ENCODE measurements at places on chromosomes 12 and 14.

GRCh38 chr14:24910408-24910986 is 139.4 kb downstream of the STXBP6 start:
- DNase-seq: no peak

DNA sequence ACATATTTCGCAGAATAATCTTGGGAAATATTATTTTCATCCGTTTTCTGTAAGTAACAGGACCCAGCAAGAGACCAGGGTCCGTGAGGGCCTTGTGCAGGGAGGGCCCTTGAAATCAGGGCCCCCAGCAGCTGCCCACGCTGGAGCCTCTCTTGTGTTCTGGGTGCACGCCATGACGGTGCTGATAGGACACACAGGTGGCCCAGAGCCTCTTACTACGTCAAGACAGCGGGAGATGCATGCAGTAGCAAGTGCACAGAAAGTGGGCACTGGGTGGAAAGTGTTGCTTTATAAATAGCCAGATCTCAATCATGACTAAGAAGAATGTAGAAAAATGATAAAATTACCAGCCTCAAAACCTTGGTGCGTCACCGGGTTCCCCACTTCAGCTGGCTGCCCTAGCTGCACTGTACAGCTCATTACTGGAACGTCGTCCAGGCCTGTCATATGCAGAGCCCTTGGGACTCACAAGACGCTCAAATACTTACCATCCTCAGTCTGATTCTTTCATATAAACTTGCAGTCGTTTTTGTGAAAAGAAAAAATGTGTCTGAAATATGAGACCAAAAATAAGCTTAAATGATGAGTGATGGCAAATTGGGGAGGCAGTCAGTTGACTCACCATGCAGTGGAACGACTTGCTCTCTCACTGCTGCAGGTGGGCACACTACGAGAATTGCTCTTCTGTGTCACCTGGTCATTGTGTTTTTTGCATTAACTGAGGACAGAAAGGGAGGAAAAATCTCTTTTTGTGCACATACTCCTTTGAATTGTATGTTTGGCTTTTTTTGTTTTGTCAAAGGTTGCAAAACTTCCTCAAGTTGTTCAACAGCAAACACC is 68.2 kb downstream of the DDX51 start:
- no peak for DNase-seq

GRCh38 chr14:64698903-64699302 is 5.3 kb upstream of the PLEKHG3 start:
- peak; percentile 91 for DNase-seq

DNA sequence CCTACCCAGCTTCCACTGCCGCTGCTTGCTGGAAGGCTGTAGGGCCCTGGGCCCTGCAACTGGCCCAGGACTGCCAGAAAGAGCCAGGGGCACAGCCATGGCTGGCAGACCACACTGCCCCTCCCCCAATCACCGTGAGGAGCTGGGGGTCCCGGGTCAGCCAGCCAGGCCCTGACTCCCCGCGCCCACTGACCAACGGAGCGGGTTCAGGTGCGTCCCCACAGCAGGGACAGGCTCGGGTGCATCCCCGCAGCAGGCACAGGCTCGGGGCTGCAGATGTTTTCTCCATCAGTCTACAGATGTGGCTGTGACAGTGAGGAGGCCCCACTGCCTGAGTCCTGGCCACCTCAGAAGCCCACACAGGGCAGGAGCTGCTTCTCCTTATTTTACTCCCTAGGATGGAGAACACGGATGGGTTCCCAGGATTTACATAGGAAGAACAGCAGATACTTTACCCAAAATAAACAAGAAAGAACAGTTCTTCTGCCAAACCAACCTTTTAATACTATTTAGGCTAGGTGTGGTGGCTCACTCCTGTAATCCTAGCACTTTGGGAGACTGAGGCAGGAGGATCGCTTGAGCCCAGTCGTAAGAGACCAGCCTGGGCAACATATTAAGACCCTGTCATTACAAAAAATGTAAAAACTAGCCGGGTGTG is 61.1 kb downstream of the TESC start:
- no peak for DNase-seq

DNA sequence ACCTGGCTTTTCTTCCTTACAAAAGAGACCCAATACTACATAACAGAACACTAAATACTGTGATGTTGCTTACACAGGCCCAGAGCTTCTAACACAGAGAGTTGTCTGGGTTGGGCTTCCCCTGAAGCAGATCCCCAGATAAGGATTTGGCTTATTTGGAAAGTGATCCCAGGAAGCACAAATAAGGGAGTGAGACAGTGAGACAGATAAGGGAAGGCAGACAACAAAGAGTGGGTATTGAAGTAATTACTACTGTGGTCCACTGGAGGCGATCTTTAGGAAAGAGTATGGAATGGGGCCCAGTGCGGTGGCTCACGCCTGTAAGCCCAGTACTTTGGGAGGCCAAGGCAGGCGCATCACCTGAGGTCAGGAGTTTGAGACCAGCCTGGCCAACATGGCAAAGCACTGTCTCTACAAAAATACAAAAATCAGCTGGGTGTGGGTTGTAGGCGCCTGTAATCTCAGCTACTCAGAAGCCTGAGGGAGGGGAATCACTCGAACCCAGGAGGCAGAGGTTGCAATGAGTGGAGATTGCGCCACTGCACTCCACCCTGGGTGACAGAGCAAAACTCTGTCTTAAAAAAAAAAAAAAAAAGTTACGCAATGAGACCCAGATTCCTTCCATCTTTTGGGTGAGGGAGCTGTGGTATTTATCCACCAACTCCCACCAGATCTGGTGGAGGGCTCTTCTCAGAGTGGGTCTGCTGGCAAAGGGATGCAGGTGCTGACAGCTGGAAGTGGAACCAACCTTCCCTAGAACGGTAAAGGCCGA is 10.2 kb upstream of the C12orf43 start:
- DNase-seq: peak; percentile 47

GRCh38 chr14:42130815-42131214 is 524.1 kb downstream of the LRFN5 start:
- peak; percentile 2 for DNase-seq

DNA sequence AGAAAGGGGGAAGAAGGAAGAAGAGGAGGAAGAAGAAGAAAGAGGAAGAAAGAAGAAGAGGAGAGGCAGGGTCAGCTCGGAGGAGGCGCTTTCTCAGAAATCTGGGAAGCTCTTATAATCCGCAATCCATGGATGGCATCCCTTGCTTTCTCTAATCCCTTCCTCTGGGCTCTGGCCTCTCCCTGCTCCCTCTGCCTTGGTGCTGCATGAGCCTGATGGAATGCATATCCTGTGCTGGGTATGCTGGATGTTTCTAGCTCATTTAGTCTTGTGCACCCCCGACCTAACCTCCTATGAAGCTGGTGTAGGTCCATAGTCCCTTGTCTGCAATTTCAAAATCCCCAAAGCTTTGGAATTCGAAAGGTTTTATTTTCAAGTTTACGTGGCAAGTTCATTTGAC is 94.2 kb upstream of the MYL2 start:
- DNase-seq: no peak

- no peak for DNase-seq
Measured at GRCh38 chr14:100571837-100572236, 15.4 kb downstream of the BEGAIN start.

- no peak for DNase-seq
Measured at GRCh38 chr12:52533686-52534470, 13.7 kb upstream of the KRT5 start.

- DNase-seq: no peak
Measured at GRCh38 chr12:114916124-114916523, 232.1 kb upstream of the TBX3 start.

GRCh38 chr12:89702503-89702902 is 6.1 kb downstream of the ATP2B1 start:
- no peak for DNase-seq

DNA sequence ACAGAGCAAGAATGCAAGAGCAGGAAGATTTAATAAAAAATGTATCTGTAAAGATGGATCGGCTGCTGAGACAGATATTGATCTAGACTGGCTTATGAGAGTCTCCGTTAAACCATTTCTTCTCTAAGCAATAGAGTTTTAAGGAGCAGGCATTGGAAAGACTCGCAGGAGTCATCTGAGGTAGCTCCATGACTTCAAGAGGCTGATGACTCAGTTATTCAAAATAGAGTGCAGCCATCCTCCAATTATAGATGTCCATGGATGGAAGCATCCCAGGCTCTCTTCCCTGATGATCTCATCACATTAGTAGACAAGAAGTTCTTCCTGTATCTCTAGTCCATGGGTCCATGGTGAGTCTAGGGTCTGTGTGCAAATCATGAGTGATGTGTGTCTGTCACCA is 638.3 kb upstream of the TMEM132C start:
- DNase-seq: no peak

DNA sequence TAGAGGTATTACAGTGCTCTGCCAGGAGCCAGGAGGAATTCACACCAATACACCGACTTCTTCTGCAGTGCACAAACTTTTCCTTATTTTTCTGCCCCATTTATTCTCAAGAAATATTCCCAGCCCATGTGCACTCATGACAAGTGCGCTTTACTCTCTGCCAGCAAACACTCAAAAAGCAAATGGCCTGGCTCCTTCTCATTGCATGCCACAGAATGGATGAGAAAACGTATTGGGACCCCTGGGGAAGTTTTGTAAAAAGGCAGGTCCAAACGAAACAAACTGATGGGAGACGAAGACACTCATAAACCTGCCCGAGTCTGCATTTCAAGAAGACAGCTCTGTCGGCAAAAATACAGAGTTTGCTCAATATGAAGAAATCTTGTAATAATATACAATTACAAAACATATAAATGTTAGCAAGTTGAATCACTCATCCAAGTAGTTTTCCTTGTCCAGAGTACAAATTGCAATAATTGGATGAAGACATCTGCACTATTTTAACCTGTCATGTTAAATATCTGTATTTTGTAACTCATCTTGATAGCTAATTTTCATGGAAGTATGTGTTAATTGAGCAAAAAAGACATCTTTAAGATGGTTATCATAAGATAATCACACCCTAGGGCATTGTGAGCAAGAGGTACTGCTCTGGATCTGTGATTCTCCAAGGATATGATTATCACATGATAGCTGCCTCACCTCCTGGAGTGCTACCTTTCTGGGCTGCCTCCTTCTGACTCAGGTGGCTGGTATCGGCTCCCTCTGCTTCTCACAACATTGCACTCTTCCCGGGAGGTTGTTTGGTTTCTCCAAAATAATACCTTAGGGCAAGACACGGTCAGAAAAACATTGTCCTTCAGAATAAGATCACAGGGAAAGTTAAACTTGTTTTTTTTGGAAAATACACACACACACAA is 260.8 kb upstream of the G2E3 start:
- DNase-seq: no peak

GRCh38 chr14:86989285-86989684 is 1003.7 kb downstream of the GALC start:
- no peak for DNase-seq

DNA sequence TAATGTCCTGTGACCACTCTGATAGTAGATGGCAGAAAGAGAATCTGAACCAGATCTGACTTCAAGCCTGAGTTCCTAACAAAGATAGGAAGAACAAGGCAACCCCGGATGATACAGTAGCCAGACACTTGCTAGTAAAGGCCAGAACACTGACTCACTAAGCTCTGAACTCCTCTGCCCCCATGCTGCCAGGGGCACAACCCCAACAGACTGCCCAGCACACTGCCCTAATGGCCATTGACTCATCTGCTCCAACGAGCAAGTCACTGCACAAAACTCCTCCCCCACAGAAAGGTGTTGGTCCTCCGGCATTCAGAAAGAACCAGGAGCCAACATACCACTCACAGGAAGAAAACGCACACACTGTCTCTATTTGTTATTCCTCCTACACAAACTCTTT is 179.6 kb upstream of the NUDT4 start:
- DNase-seq: no peak

DNA sequence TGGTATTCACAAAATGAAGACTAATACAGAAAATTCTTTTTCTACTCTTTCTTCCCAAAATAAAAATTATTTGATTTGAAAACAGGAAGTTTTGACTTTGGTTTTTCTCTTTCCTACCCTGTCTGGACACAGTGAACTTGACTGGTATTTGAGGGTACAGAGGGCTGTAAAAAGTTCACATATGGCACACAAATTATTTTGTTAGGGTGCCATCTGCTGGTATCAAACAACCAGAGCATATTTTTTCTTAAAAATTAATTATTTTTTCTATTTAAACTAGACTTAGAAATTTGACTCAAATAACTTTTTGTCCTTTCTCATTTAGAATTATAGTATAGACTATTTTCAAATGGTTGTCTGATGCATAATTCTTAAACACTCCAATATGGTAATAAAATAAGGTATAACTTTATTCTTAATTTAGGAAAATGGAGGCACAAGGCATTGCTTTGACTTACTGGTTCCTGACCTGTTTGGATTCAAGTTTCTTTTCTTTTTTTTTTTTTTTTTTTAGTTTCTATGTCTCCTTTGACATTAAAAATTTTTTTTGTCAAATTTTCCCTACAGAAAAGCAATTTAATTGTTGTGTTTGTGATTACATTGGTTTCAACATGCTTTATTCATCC is 390.6 kb downstream of the PRKD1 start:
- no peak for DNase-seq

GRCh38 chr12:28550757-28551704 is 360.8 kb downstream of the CCDC91 start:
- no peak for DNase-seq

DNA sequence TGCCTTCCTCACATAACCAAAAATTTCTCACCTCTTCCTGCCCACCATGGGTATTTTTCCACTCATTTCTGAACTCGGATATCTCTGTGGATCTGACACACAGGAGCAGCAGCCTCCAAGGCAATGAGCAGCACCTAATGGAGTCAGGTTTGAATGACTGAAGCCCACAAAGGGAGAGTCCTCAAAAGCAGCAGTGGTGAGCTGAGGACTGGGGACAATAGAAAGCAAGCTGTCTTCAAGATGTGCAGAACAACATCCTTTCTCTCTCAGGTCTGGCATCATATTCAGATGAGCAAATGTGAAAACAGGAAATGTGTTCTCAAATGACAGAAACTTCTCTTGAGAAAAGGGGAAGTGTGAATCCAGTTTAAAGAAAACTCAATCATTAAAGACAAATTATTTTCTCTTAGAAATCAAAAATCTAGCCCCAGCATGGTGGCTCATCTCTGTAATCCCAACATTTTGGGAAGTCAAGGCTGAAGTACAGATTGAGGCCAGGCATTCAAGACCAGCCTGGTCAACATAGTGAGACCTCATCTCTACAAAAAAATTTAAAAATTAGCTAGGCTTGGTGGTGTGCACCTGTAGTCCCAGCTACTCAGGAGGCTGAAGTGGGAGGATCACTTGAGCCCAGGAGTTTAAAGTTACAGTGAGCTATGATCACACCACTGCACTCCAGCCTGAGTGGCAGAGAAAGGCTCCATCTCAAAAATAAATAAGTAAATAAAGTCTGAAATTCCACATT is 54.2 kb downstream of the C12orf42 start:
- DNase-seq: peak; percentile 54

- no peak for DNase-seq
Measured at GRCh38 chr12:45887544-45887943, 102.8 kb downstream of the SCAF11 start.

DNA sequence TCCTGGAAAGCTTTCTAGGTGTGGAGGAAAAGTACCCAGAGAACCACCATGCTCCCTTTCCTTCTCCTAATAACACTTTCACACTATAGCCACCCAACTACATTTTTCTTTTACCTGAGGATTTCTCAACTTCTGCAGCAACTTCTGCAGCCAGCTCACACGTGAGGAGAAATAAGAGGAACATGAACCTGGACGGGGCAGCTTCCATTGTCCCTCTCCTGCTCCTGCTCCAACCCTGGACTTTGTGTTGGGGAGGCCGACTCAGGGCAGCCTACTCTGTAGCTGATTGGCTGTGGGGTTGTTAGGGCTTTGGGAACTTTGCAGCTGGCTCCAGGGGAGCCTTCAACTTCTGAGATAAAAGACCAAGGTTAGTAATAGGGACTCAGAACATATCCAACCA is at the start of gene ERP27:
Gene ERP27, minus strand, starts transcription at position 237 of the 400 bp plus-strand sequence. Its CDS starts 29 bp downstream, at position 208.
- no peak for DNase-seq

All from inflammatory macrophage treated with lipopolysaccharide for 4 hours (primary cell).